ENCODE measurements at places on chromosomes 4 and X.

DNA sequence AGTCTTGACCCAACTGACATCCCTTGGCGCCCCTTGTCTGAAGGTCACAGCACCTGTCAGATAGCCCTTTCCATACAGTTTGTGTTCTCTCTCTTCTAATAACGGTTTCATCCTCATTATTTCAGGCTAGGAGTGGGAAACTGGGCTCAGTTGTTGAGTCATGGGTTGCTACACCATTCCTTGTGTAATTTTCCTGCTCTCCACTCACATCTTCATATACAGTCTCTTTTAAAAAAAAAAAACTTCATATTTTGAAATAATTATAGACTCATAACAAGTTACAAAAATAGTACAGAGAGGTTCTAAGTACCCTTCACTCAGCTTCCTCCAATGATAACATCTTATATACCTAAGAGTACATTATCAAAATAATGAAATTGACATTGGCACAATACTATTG, 60.2 kb upstream of the GRPR start:
- no peak for DNase-seq

GRCh38 chr4:108850219-108850649, 87.4 kb upstream of the ETNPPL start:
- no peak for DNase-seq

- peak; percentile 20 for DNase-seq
Measured at GRCh38 chr4:39263895-39264294, 81.6 kb downstream of the WDR19 start.

- DNase-seq = no peak
Measured at GRCh38 chr4:1470816-1471442, 64.7 kb upstream of the NKX1-1 start.

DNA sequence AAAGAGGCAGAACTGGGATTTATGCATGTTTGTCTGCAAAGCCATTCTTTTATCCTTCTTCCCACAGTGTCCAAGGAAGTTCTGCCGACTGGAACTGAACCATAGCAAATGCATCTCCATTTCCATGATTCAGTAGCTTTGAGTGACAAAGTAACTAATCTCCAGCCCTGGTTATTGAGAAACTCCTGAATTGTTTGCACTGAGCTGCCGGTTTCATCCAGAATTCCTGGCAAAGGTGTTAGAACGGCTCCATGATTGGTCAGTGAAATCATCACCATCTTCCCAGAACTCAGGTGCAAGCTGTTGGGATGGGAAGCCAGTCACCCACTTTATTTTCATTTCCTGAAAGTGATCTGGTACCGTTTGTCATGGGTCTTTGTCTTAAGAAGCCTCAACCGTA, 47.0 kb upstream of the SLC34A2 start:
- DNase-seq = no peak

GRCh38 chr4:13963601-13964000, 336.1 kb upstream of the BOD1L1 start:
- no peak for DNase-seq

DNA sequence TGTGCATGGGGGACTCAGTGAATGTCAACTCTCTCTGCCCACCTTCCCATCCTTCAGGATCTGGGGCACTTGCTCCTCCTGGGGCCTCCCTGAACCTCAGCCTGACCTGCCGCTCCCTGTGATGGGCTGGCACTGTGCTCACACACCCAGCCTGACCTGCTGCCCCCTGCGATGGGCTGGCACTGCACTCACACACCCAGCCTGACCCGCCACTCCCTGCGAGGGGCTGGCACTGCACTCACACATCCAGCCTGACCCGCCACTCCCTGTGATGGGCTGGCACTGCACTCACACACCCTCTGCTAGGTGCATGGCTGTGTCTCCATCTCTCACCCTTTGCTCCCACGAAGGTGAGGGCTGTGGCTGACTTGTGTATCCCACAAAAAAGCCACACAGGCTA, 103.4 kb downstream of the ABLIM2 start:
- no peak for DNase-seq

- no peak for DNase-seq
Measured at GRCh38 chr4:184455299-184455698, 19.1 kb downstream of the IRF2 start.

DNA sequence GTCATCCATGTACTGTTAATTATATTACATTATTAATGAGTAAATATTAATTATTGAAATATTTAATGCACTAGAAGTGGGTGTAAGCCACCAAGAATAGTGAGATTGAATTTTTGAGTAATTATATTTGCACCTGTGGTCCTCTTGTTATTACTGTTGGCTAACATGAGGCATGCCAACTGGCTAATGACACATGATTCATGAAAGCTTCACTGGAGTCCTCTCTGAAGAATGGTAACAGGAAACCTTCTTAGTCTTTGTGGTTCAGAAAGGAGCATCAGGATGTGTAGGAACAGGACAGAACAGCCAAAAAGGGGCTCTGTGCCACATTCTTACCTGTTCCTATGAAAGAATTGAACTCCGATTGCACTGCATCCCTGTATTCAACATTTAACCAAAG, 65.2 kb downstream of the SLC4A4 start:
- no peak for DNase-seq

DNA sequence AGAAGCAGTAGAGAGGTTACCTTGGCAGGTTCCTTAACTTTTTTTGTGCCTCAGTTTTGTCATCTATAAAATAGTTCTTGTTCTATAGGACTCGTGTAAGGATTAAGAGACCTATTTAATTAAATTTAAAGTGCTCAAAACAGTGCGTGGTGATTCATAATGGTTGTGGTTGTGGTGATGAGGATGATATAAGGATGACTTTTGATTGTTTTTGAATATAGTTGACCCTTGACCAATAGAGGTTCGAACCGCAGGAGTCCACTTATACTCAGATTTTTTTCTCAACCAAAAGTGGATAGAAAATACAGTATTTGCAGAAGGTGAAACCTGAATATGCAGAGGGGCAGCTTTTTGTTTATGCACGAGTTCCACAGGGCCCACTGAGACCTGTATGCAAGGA, 14.6 kb downstream of the SMAD1 start:
- DNase-seq = no peak

DNA sequence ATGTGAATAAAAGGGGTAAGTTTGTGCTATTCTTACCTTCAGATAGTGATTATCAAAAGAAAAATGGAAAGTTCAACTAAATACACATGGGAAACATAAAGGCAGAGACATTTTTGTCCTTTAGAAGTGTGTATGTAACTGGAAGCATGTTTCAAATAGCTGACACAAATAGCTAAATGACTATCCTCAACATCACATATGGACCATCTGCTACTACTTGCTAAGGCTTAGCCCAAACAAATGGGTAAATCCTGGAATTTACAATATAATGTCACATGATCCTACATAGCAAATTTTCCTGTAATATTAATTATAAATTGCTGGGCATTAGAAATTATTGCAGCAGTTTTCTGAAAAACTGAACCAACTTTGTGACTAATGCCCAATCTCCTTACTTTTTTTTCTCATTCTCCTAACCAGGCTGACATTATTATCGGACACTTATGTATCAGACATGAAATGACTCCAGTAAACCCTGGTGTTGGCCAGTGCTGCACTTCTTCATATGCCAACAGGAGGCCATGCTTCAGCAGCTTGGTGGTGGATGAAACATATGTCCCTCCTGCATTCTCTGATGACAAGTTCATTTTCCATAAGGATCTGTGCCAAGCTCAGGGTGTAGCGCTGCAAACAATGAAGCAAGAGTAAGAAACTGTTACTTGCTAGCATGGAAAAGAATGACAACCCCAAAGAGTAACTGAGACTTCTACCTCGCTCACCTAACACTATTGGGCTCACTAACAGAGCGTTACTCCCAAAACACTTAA, 16.1 kb downstream of the AFP start:
- DNase-seq = no peak

GRCh38 chr4:110055158-110055768, 142.6 kb downstream of the EGF start:
- no peak for DNase-seq

- no peak for DNase-seq
Measured at GRCh38 chr4:15897577-15897976, 41.0 kb downstream of the FGFBP1 start.

DNA sequence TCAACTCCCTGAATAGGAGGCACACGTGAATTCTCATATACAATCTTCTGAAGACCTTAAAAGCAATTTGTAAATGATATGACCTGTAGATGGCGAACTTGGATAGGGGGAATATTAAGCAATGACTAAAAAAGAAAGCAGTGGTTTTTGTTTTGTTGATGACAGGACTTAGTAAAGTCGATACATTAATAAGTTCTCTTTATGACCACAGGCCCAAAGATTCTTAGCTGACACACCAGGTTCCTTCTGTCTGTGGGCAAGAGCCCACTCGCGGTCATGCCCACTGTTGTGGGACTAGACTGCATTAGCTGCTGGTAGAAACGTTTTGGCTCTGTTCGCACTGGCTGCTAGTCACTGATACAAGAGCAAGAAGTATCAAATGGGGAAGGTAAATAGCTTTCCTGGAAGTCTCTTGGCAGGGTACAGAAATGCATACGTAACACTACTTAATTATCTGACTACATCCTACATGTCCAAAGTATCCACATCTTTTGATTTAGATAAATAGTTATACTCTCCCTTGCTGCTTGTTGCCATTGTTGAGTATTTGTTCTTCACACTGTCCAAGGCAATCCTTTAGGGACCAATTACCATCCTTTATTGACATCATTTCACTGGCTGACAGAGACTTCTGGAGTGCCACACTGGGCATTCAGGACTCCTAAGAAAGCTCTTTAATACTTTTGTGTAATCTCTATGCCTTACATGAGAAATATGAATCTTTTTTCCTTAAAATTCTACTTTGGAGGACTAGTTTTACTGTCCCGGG, 31.0 kb downstream of the ALPK1 start:
- no peak for DNase-seq

GRCh38 chr4:11748164-11748872, 319.6 kb upstream of the HS3ST1 start:
- no peak for DNase-seq

GRCh38 chrX:10356979-10357378, 200.2 kb downstream of the CLCN4 start:
- no peak for DNase-seq

- peak; percentile 54 for DNase-seq
Measured at GRCh38 chr4:148273501-148273986, 168.7 kb downstream of the NR3C2 start.

DNA sequence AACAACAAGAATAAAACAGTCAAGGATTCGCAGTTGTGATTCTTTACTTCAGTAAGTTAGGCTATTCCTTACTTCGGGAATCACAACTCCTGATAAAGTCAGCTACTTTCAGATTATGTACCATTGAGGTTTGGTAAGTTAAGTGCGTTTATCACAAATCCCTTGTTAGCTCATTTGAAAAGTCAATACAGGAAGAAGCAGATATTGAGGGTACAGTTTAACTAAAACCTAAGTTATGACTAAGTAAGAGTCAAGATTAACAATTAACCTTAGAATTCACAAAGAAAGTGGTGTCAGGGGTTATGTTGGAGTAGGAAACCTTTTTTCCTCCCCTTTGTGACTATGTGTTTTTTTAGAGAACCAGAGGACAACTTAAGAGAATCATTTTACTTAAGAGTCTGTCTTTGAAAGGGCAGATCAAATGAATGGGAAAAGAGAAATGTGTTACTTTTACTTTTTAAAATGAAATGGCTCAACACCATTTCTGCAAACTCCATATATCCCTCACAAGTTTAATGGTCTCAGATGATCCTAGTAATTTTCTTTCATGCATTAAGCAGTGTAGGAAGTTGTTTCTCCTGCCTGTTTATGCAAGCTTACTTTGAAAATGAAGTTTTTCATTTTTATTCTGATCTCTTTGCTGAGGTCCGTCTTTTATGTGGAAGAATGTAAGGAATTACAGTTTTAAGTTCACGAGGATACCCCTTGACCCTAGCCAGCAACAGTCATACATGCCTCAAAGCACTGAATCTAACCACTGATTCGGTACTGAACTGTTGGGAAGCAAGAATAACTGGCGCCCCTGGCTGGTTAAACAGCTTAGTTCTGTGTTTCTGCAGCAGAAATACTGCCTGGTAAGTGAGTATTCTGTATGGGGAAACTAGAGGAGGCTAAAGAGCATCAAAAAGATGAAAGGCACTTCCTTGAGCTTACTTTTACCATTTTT, 211.7 kb downstream of the SLC4A4 start:
- DNase-seq = no peak

- DNase-seq = no peak
Measured at GRCh38 chr4:114597410-114598115, 1.0 kb upstream of the UGT8 start.

GRCh38 chr4:52903273-52903672, 41.2 kb downstream of the RASL11B start:
- no peak for DNase-seq

- DNase-seq = no peak
Measured at GRCh38 chr4:73575660-73576059, 44.6 kb downstream of the RASSF6 start.

DNA sequence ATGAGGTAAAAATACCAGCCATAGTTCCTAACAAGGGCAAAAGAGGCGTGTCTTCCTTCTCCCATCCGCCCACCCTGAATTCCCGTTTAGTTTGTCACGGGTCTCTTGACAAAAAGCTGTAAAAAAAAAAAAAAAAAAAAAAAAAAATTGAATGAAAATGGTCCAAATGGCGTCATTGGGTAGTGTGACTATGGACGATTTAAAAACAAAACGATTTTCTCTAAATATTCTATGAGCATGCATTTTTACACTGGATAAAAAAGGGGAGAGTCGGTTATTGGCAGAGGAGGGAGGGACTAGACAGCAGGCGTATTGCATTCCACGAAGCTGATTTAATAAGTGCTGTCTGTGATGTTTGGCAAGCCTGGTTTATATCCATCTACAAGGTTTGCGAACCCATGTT, at the start of gene FAM133A:
TSS of gene FAM133A (plus strand) at position 338 of the 403 bp plus-strand sequence. CDS start 35,214 bp downstream, outside the sequence.
- peak; percentile 8 for DNase-seq

- no peak for DNase-seq
Measured at GRCh38 chr4:22721204-22721603, 28.5 kb downstream of the GBA3 start.

DNA sequence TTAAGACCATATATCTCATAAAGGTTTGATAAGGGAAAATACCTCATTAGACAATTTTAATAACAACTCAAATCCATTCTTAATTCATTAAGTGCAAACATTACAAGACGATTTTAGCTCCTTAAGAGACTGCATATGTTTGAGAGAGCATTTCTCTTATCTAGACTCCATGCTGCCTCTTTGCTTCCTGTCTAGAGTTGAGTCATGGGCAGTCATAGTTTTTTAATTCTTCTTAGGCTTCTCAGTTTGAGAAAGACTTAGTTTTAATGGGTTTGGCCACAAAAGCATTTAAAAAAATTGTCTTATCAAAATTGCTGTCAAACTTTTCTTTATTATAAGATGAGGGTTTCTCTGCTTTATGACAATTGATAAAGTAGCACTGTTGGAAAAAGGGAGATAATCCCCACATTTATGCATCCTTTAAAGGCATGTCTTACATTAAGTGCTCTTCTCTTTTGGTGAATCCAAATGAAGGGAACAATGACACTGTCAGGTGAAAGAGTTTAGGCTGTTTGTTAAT, 713.4 kb downstream of the PCDH18 start:
- no peak for DNase-seq

DNA sequence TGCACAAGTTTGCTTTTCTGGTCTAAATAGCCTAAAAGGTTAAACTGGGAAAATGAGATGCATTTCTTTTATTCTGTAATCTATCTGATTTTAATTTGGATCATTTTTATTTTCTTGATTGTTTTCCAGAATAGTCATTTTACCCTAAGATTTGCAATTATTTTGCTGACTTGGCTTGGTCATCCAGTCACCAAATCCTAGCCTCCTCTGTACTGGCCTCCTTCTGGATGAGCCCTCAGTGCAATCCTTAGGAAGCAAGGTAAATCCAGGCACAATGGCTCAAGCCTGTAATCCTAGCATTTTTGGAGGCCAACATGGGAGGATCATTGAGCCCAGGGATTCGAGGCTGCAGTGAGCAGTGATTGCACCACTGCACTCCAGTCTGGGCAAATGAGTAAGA, 9.2 kb downstream of the EREG start:
- DNase-seq = no peak
